ENCODE measurements at places on chromosomes 6 and 20. TPM values are rescaled to one million over a fixed set of nuclear protein-coding genes. Genes with fewer than 3 reads are reported as not detected.

BPIFB2 gene
- not detected for total RNA-seq

GSTA3 gene
- total RNA-seq: not detected

DNA sequence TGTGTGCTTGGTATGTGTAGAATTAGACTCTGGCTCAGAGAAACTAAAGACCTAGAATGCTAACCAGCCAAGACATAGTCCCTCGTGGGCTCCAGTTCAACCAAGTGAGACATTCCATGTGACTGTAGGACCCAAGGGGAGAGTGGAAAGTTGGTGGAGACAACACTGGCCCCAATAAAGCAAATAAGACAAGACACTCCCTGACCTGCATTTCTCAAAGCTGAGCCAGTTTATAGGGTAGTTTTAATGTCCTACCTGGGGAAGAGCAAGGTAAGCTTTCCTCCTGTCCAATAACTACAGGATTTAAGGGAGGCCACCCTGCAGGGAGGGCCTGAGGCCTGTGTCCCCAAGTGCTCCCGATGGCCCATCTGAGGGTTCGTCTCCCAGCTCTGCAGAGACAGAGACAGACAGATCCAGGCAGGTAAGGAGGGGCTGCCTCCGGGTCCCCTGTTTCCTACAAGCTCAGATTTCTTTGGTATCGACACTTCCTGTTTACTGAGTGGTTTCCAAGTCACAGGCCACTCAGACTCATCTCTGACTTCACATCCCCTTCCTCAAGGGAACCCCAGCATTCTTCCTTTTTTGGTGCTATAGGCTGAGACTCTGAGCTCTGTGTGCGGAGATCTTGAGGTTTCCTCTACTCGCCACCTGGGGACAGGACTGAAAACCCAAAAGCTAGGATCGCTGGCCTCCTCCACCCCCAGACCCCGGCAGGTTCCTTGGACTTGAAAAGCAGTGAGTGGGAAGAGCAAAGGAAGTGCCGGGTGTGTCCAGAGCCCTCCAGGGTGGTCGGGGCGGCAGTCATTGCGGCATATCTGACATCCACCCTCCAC is 92.4 kb downstream of the PRND start:
- peak; percentile 36 for DNase-seq

- no peak for DNase-seq
Measured at GRCh38 chr20:42214074-42214473, 595.9 kb upstream of the CHD6 start.

GRCh38 chr6:63527658-63528514 is 44.4 kb upstream of the LOC128125822 start:
- peak; percentile 92 for DNase-seq

GRCh38 chr6:30443657-30444450 is 45.5 kb upstream of the HLA-E start:
- no peak for DNase-seq

HSPA12B gene
- not detected for total RNA-seq

CDH4 gene
- total RNA-seq: not detected

- peak; percentile 11 for DNase-seq
Measured at GRCh38 chr6:3280866-3281465, 22.2 kb downstream of the PSMG4 start.

DNA sequence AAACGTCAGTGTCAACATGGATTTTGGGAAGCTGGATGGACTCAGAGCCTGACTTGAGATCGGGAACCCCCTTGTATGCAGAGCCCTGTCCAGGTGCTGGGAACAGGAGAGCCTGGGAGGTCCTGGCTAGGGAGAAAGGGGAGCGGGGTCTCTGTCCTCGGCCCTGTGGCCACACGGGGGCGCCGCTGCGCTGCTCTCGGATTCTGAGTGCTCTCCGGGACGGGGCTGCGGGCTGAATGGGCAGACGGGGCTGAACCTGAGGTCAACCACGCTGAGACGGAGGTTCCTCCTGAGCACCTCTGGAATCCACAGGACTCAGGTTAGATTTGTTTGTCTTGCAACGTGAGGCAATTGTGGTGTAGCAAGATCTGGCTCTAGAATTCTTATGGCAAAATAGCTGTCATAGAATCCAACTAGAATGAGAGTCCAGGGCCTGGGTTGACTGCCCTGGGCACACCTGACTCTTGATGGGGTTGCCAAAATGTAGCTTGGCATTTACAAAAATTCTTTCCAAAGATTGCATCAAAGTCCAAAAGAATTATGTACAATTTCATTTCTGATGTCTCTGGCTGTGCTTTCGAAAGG is 20.6 kb upstream of the HLA-F start:
- peak; percentile 43 for DNase-seq

ASIP gene
- total RNA-seq: not detected

DNA sequence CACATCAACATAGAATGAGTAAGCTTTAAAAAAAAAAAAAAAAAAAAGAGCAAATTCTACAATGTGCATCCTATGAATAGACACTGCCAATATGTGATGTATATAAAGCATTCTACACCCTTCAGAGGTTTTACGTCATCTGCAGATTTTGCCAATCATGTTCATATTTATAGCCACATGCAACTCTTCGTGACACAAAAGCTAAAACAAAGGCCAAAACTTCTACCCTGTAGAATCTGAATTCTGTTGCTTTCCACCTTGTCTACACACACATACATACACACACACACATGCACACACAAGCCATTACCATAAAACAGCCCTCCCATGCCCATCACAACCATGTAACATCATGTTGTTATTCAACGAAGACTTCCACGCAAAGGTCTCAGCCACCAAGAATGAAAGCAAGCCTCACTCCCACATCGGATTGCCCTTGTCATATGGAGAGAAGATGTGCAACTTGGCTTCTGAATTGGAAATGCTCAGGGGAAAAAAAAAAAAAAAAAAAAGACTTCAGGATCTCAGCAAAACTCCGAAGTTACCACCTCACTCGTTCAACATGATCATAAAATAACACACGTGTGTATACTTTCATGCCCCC is 479.4 kb upstream of the JARID2 start:
- no peak for DNase-seq

GRCh38 chr6:52538252-52538900 is 38.5 kb downstream of the TRAM2 start:
- DNase-seq: no peak

GRCh38 chr6:146028851-146029572 is at the start of gene GRM1:
TSS of gene GRM1 (plus strand) at chr6:146029062. CDS start at chr6:146029518, 456 bp downstream.
- no peak for DNase-seq

DNA sequence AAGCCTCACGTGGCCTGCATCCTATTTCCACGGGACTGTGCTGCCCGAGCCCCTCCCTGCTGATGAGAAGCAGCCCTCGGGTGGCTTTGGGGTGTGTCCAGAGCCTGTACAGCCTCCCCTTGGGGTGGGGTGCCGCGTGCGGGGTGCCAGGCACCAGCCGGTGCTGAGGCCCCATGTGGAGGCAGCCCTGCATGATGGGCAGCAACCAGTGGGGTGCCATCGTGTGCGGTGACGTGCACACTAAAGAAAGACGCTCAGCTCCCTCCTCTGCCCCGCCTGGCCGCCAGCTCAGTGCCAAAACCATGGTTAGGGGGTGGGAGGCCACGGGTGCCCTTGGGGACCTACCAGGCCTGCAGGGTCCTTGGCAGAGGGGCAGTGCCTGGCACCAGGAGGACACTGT is 26.2 kb downstream of the NTSR1 start:
- no peak for DNase-seq

DNA sequence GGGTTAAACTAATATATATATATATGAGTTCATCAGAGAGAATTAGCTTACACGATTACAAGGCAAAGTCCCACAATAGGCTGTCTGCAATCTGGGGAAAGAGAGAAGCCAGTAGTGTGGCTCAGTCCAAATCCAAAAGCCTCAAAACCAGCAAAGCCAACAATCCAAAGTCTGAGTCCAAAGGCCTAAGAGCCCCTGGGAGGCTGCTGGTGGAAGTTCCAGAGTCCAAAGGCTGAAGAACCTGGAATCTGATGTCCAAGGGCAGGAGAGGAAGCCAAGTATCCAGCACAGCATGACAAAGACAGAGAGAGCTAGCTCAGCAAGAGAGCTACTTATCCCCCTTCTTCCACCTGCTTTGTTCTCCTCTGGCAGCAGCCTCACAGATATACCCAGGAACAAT is 274.7 kb upstream of the ID4 start:
- DNase-seq: no peak

DNA sequence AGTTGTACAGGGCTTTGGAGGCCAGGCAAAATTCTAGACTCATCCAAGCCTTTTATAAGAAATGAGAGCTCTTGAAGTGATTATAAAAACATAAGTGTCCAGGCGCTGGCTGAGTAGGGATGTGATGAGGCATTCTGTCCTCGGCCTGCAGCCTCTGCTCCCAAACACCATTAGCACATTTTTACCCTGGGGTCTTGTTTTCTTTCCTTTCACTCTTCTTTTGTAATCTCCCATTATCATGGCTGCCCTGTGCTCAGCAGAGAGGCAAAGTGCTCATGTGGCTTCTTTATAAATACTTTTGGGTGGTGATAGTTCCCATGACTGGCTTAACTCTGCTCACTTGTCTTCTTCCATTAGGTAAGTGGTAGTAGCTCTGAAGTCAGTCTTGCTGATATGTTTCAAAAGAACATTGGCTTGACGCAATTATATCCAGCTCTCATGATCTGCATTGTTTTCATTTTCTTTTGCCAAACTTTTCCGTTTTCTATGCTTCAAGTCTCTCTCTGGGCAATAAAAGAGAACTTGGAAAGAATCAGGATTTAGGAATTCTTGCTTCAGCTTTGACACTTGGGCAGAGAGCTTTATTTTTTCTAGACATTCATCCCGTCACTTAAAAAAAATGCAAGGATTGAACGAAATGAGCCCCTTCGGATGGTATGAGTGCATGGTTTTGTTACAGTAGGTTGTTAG is 61.1 kb downstream of the CAP2 start:
- DNase-seq: no peak

GRCh38 chr6:91678679-91679446 is 1092.0 kb upstream of the MAP3K7 start:
- DNase-seq: no peak

- DNase-seq: no peak
Measured at GRCh38 chr20:14744723-14745122, 407.3 kb upstream of the FLRT3 start.

MEP1A gene
- total RNA-seq: not detected

- no peak for DNase-seq
Measured at GRCh38 chr20:29079769-29080690, 2177.4 kb upstream of the DEFB115 start.

CALHM4 gene
- not detected for total RNA-seq

DNA sequence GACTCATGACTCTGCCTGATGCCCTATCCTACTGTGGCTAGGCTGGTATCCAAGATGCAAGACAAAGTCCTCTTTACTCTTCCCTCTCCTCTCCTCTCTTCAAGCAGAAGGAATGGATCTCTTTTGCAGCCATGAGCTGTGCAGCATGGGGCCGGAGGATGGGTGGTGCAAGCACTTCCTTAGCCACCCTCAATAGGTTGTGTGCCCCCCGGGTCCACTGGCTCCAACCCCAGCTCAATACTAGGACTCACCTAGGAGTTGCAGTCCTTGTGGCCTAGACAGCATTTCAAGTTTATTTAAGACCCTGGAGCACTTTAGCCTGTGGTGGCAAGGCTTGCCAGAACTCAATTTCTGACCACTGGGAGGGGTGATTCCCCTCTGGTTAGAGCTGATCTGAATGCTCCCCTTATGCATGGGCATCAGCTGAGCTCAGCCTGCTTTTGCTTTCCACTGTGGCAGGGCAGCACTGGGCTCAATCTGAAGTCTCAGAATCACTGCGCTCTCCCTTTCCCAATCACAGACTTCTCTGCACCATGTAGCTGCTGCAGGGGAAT is 29.0 kb upstream of the GRM4 start:
- no peak for DNase-seq

DNA sequence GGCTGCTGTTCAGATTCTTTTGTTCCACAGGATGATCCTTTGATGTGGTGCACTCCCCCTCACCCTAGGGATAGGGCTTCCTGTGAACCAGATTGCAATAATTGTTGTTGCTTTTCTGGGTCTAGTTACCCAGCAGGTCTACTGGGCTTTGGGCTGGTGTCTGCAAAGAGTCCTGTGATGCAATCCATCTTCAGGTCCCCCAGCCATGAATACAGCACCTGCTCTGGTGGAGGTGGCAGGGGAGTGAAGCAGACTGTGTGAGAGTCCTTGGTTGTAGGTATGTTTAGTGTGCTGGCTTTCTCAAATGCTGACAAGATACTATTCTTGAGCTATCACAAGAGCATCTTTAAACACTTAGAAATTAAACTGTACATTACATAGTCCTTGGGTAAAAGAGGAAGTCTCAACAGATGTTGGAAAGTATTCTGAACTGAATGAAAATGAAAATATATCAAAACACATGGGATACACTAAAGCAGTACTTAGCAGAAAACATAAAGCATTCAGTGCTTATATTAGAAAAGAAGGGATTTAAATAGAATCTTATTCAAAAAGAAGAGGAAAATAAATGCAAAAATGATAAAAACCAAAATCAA is 49.1 kb upstream of the CCR6 start:
- DNase-seq: no peak

- DNase-seq: no peak
Measured at GRCh38 chr6:169229615-169230321, 23.9 kb downstream of the THBS2 start.

COL9A1 gene
- total RNA-seq: not detected

CDH22 gene
- not detected for total RNA-seq

- DNase-seq: no peak
Measured at GRCh38 chr6:161383951-161384350, 110.1 kb upstream of the AGPAT4 start.

OVOL2 gene
- 23.1 TPM for total RNA-seq

GRCh38 chr20:24537210-24537609 is 67.8 kb downstream of the SYNDIG1 start:
- no peak for DNase-seq

DNA sequence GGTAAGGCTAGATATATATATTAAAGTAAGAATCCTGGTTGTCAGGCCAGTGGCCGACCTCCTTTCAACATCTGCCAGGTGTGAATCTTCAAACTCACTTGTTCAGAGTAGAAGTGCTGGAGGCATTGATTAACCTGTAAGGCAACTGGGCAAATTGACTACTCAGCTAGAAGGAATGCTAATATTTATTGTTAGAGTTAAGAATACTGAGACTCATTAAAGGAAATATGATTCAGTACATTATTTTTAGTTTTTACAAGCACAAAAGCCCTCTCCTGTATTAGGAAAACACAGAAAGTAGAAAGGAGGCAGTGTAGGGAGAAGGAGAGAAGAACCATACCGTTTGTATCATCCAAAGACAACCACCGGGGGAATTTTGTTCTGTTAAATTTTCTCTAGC is 53.5 kb downstream of the RIPOR2 start:
- peak; percentile 79 for DNase-seq

GRCh38 chr6:100296810-100297544 is 167.7 kb downstream of the SIM1 start:
- DNase-seq: peak; percentile 66

SEL1L2 gene
- not detected for total RNA-seq

EYA4 gene
- 10.0 TPM for total RNA-seq

HUS1B gene
- 4.2 TPM for total RNA-seq

DNA sequence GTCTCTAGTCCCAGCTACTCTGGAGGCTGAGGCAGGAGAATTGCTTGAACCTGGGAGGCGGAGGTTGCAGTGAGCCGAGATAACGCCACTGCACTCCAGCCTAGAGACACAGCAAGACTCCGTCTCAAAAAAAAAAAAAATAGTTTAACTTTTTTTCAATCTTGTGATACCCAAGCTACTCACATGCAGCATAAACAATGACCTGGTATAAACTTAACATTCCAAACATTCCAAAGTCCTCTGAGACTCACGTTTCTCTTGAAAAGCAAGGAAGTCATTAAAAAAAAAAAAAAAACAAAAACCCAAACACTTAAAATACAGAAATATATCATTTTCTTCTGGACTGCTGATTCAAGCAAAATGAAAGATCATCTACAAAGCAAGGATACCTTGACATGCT is 14.3 kb downstream of the CRNKL1 start:
- no peak for DNase-seq
